ENCODE measurements at places on chromosomes 6 and 20.

DNA sequence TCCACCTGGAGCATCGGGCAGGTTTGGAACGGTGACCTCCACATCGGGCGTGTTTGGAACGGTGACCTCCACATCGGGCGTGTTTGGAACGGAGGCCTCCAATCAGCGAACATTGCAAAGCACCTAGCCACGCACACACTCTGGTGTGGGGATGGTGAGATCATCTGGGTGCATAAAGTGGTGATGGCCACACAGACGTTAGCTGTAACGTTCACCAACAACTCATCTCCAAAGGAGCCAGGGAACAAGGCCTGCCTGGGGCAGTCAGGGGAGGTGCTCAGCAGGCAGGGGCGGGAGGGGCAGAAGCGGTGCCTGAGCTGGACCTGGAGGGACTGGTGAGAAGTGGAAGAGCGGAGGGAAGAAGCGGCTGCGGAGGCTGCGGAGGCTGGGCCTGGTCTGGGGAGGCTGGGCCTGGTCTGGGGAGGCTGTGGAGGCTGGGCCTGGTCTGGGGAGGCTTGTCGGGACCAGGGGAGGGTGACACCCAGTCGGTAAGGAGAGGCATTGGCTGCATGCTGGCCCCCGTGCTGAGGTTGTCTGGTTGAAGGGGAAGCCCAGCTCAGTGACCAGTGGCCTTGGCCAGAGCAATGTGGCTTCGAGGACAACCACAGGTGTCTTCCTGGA lies 89.9 kb downstream of the PSMB1 start:
- DNase-seq = no peak

GRCh38 chr20:23349338-23350195 lies 1.0 kb upstream of the NXT1 start:
- peak; percentile 65 for DNase-seq

GRCh38 chr6:54037277-54037779 lies 73.9 kb upstream of the MLIP start:
- DNase-seq = no peak

GRCh38 chr20:33791021-33791420 lies 20.1 kb upstream of the CHMP4B start:
- DNase-seq = no peak

- no peak for DNase-seq
Observed at GRCh38 chr6:145138469-145139139, 596.7 kb downstream of the EPM2A start.

DNA sequence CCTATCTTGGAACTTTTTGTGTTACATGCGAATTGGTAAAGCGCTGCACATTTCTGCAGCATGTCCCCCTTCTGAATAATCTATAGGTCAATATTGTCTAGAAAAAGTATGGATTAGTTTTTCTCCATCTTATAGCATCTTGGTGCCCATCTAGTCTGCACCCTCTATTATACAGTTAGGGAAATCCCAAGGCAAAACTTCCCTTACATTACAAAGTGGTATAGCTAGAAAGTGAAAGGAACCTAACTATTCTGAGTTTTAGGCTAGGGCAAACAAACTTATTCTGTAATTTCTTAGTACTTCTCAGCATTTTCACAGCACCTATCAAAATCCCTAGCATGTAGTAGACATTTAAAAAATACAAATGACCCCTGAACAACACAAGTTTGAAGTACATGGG lies 133.5 kb upstream of the CCDC28A start:
- DNase-seq = no peak

GRCh38 chr6:1215884-1216487 lies 95.9 kb upstream of the FOXQ1 start:
- no peak for DNase-seq

- DNase-seq = no peak
Observed at GRCh38 chr6:38617856-38618255, 21.9 kb downstream of the BTBD9 start.

DNA sequence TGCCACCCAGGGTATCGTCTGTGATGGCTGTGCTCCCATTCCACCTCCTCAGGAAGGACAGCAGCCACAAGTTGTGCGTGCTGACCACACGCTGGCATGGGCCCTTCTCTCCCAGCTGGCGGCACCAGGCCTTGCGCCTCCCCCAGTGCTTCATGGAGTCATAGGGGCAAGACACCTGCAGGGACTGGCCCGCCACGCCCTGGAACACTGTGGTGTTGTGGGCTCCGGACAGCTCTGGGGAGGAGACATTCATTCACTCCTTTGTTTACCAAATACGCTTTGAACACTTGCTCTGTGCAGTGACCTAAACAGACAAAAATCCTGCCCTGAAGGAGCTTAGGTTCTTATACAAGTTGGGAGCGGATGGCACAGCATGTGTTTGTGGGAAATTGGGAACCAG lies 1.5 kb downstream of the TREM2 start:
- DNase-seq = no peak

- DNase-seq = no peak
Observed at GRCh38 chr6:91081452-91082067, 494.7 kb upstream of the MAP3K7 start.

- no peak for DNase-seq
Observed at GRCh38 chr6:170160031-170160627, 130.7 kb downstream of the DLL1 start.

- no peak for DNase-seq
Observed at GRCh38 chr6:144886682-144887081, 601.5 kb downstream of the UTRN start.

GRCh38 chr6:148086843-148087242 lies 255.8 kb upstream of the SASH1 start:
- DNase-seq = no peak

GRCh38 chr20:53413186-53413631 lies 180.4 kb downstream of the ZNF217 start:
- DNase-seq = peak; percentile 12

- no peak for DNase-seq
Observed at GRCh38 chr6:12760911-12761310, 44.3 kb downstream of the PHACTR1 start.

DNA sequence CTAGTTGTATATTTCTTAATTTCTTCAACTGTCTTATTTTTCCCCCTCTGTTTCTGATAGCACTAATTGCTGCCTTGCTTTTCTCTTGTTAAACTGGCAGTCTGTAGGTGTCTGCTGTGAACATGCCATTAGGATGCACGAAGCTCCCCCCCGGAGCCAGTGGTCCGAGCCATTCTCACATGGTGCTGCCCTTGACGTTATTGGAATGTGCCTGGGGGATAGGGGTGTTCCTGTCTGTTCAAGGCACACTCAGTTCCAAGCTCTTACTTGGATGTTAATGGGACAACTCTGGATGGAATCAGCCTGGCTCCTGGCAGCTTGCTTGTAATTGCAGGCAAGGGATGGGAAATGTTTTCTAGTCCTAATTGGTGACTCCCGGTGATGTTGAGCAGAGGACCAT lies 68.4 kb downstream of the RREB1 start:
- no peak for DNase-seq

GRCh38 chr6:11366183-11366933 lies 133.9 kb upstream of the NEDD9 start:
- no peak for DNase-seq

DNA sequence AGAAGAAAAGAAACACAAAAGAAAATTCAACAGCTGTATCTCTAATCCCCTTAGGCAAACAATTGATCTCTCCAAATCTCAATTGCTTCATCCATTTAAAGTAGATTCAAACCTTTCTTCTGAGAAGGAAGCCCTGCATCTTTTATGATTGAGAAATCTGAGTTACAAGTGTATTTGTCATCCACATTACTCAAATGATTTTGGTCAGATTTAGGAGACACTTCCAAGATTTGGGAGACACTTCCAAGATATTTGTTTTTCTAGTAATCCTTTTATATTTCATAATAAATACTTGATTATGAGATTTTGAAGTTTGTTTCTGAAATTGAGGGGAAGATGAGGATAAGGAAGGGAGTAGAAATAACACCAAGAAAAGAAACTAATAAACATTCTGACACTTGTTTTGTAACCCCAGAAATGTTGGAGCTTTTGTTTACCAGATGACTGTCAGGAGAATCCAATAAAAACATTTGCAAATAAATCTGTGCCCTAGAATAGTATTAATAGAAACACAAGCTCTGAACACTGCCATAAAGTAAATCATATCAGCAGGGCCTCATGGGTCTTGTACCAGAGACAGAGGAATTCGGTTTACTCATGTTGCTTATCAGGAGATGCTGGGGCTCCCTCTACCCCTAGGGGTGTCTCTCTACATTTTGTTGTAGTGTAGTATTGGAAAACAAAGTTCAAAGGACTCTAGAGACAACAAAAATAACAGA lies 314.3 kb upstream of the NT5E start:
- no peak for DNase-seq

DNA sequence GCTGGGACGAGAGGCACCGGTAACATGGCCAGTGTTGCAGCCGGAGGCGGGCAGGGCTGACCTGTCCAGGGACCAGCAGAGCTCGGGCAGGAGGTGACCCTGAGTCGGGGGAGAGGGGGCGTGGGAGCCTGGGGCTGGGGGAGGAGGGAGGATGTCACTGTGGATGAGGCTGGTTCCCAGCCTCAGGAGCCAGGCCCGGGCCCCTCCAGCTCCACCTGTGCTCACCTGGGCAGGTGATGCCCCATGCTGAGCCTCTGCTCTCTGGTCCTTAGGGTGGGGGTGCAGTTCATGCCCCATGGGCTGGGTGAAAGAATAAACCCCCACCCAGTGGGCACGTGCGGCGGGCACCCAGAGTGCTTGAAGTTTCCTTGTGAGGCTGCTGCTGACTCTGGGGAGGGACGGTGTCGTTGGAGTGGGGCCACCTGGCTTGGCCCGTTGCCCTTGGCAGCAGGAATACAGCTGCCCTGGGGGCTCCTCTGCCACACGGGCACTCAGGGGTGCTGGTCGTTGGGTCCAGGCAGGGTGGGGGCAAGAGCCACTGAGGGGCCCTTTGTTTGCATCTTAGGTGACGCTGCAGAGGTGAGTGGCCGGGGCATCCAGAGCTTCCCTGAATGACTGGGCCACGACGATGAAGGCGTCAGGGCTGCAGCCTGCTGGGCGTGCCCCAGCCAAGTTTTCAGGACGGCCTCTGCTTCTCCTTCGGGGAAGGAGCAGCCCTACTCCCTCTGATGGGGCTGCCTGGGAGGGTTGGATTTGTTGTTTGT lies 24.7 kb upstream of the BHLHE23 start:
- no peak for DNase-seq

GRCh38 chr6:99349171-99350141 lies at the start of gene FAXC:
FAXC (minus strand) TSS chr6:99349674; CDS start chr6:99349372, 302 bp downstream.
- no peak for DNase-seq

GRCh38 chr6:156875062-156875461 lies 97.9 kb downstream of the ARID1B start:
- DNase-seq = no peak

DNA sequence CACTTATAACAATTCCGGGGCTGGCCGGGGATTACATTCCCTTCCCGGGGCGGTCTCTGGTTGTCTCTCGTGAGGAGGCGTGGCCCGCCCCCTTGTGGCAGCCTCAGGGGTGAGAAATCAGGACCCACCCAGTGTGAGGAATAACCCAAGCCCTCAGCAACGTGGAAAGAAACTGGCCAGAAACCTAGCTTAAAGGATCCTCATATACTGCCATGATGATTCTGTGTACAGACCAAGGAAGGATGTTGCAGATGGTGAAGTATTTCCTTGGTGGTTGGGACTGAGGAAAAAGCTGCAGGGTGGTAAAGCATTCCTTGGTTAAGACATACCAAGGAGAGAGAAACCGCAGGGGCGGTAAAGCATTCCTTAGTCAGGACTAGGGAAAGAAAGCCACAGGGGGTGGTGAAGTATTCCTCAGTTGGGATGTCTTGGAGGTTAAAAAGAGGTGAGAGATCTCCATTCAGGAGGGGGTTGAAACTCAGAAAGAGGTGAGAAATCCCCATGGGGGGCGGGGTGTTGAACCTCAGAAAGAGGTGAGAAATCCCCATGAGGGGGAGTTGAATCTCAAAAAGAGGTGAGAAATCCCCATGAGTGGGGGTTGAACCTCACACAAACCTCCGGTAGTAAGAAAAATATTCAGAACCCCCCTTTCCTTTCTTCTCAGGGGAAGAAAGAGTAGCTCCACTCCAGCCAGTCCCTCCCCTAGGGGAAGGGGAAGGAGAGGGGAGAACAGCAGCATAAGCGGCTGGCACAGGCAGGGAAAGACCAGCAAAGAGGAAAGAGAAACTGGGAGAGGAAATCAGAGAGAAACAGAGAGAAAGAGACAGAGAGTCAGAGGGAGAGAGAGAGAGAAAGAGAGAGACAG lies 238.1 kb downstream of the RNGTT start:
- no peak for DNase-seq

GRCh38 chr6:163662604-163663225 lies 248.2 kb downstream of the QKI start:
- no peak for DNase-seq

GRCh38 chr6:170174771-170175643 lies 115.9 kb downstream of the DLL1 start:
- no peak for DNase-seq

DNA sequence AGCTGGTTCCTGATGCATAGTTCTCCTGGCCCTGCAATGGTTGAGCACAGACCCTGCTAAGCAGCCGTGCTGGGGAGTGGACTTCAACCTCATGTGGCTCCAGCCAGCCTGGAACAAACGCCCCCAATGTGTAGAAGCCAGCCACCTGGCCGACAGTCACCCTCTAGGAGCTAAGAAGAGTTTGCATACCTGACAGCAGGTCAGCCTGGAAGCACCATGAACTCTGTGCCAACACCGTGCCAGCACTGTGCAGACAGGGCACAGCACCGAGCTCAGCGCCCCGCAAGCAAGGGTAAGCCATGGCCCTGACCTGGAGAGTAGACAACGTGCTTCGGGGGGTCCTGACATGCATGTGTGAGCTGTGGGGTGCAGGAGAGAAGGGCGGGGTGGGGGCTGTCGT lies 356.3 kb downstream of the ZFAND3 start:
- no peak for DNase-seq

GRCh38 chr20:15091421-15092037 lies 754.1 kb upstream of the FLRT3 start:
- no peak for DNase-seq

DNA sequence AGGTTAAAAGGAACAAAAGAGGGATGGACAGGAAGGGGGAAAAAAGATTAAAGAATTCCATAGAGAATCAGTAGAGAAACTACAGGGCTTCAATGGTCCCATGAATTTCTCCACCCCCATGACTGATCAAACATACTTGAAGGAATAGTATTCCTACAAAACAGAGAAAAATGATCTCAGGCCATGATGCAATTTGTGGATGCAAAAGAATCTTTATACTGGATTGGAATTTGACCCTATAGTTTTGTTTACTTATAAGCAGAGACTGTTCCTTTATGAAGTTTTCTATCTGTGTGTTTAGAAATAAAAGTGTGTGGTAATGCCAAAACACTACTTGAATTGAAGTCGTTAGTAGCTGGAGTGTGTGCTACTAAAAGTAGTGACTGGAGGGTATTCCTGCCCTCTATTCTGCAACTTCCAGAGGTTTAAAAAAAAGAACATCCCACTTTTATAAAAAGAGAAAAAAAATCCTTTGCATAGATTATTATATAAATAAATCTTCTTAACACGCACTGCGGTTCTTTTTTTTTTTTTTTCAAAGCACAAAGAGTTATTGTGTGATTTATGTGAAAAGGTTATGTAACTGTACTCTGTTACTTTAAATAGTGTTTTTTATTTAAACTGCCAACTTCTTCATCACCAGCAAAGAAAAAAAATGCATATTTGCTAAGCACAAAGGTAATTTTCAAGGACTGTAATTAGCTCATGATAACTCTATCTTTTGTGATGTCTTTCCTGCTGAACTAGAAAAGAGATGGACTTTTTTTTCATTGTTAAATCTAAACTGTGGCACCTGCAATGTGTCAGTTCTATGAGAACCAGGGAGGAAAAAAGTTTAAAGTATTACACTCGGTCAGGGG lies 214.5 kb upstream of the CITED2 start:
- DNase-seq = no peak
